ENCODE measurements at places on chromosomes 4 and X.

DNA sequence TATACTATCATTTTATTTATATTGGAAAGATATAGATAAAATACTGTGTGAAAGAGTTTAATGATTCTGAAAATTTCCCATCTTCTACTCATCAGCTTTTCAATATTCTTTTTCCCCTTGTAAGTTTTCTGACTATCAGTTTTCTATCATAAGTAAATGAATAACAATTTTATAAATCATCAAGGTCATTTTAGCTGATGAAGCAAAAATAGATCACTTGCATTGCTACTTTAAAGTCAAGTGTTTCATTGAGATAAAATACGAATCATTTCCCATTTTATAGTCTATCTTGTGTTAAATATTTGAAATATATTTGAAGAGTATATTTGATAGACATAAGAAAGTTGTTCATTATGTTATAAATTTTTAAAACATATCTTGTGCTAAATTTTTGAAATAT lies 811.0 kb upstream of the GALNTL6 start:
- no peak overlapping the region for H3K4me3 ChIP-seq
- H3K36me3 ChIP-seq, result no peaks in the 10 kb centered on the region
- no peak overlapping the region for H3K27ac ChIP-seq
- DNase-seq, result no peak

DNA sequence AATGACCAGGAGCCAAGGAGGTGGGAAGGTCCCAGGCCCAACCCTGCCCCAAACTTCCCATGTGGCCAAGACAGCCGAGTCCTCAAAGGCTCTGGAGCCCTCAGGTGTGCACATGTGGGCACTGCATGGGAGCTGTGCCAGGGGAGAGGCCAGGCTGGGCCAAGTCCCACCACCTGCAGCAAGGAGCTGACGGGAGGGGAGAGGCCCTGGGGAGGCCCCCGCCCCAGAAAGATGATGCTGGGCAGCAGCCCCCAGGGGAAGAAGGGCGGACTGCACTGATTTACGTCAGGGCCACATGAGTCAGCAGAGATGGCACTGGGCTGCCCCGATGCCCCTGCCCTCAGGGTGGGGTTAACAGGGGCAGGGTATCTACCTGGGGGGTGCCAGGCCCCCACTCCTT lies 1.4 kb downstream of the L1CAM start:
- H3K4me3 ChIP-seq, result no peak overlapping the region
- peaks cover 28% of the 10 kb centered on the region for H3K4me1 ChIP-seq
- no peak overlapping the region for H3K27ac ChIP-seq
- H3K27me3 ChIP-seq, result peaks cover 25% of the 10 kb centered on the region

DNA sequence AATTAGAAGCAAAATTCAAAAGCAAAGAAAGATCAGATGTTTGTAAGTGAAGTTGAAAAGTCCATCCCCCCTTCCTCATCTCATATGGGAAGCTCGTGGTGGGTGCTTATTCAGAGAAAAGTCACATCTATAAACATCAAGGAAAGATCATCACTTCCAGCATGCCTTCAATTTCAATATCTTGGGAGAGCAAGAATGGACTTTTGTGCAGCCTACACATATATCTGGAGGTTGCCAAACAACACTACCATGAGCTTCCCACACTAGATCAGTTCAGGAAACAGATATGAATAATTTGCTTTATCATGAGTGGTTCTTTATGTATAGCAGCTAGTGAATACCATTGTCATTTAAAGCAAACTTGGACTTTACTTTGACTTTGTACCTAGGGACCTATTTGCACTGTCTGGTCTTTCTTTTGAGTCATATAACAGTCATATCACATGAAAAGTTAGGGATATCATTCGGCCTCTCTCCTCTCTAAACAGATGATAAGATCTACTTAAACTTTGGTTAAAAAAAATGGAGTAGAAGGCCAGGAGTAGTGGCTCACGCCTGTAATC lies 5.6 kb upstream of the TBL1X start:
- peaks cover 17% of the 10 kb centered on the region for H3K4me1 ChIP-seq
- peaks cover 10% of the 10 kb centered on the region for H3K27me3 ChIP-seq
- DNase-seq, result no peak
- no peak overlapping the region for H3K4me3 ChIP-seq
- no peaks in the 10 kb centered on the region for H3K36me3 ChIP-seq
- no peak overlapping the region for H3K27ac ChIP-seq

- H3K27me3 ChIP-seq, result no peaks in the 10 kb centered on the region
- no peak overlapping the region for H3K27ac ChIP-seq
- no peak for DNase-seq
- no peaks in the 10 kb centered on the region for H3K36me3 ChIP-seq
- H3K4me1 ChIP-seq, result no peaks in the 10 kb centered on the region
Observed at GRCh38 chr4:69330345-69331047, 50.2 kb downstream of the UGT2B28 start.

- peak within 1 kb of the TSS; percentile 83 for H3K4me3 ChIP-seq
- peak; percentile 94 for DNase-seq
- H3K27ac ChIP-seq, result peak within 1 kb of the TSS; percentile 95
- peaks cover 9% of the 10 kb centered on the region for H3K36me3 ChIP-seq
Observed at GRCh38 chrX:48539345-48540027, at the start of gene TBC1D25. TBC1D25 (plus strand) TSS chrX:48539714; CDS start chrX:48539798, 84 bp downstream.

- H3K4me1 ChIP-seq, result peaks cover 33% of the 10 kb centered on the region
- H3K27me3 ChIP-seq, result no peaks in the 10 kb centered on the region
- H3K4me3 ChIP-seq, result peak overlapping the region; percentile 35
- no peak for DNase-seq
Observed at GRCh38 chrX:20463296-20464075, 196.8 kb upstream of the RPS6KA3 start.

- H3K27me3 ChIP-seq, result no peaks in the 10 kb centered on the region
- no peaks in the 10 kb centered on the region for H3K36me3 ChIP-seq
- no peak overlapping the region for H3K4me3 ChIP-seq
- H3K4me1 ChIP-seq, result peaks cover 2% of the 10 kb centered on the region
- no peak overlapping the region for H3K27ac ChIP-seq
Observed at GRCh38 chr4:139711461-139711860, 45.8 kb downstream of the MGST2 start.

DNA sequence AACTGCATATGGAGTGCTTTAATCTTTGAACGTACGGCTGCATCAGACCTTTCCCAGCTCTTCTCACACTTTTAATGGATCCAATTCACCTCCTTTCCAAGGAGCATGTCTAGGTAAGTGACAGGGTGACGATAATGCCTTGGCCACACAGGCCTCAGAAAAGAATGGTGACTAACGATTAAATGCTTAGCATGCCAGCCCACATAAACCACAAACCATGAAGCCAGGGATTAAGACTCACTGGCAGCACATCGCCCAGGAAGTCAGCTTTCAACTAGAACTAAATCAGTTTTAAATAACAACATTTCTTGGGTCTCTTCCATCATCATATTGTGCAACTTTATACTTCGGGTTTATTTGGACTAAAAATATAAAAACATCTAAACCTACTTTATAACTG lies 28.7 kb downstream of the INPP4B start:
- H3K27ac ChIP-seq, result no peak overlapping the region
- H3K4me3 ChIP-seq, result no peak overlapping the region
- H3K4me1 ChIP-seq, result peaks cover 8% of the 10 kb centered on the region
- no peaks in the 10 kb centered on the region for H3K27me3 ChIP-seq

- peaks cover 17% of the 10 kb centered on the region for H3K36me3 ChIP-seq
- no peaks in the 10 kb centered on the region for H3K4me1 ChIP-seq
- no peak overlapping the region for H3K27ac ChIP-seq
- H3K27me3 ChIP-seq, result no peaks in the 10 kb centered on the region
Observed at GRCh38 chrX:101450961-101451360, 34.3 kb upstream of the ARMCX4 start.

DNA sequence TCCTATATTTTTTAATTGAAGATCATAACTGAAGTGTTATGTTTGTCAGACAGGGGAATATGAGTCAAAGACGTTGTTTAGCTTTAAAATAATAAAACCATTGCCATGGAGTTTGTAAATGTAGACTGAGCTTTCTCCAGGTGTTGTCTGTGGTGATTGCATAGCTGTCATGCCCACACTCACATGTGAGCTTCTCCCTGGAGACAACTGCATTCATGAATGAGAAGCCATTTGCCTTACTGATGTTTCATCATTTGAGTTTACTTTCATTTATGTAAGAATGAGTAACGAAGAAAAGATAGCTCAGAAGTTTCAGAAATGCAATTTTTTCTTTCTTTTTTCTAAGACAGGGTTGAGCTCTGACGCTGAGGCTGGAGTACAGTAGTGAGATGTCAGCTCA lies 339.1 kb downstream of the GALNTL6 start:
- H3K36me3 ChIP-seq, result no peaks in the 10 kb centered on the region
- H3K4me3 ChIP-seq, result no peak overlapping the region
- DNase-seq, result no peak
- no peaks in the 10 kb centered on the region for H3K27me3 ChIP-seq
- H3K4me1 ChIP-seq, result no peaks in the 10 kb centered on the region

Data from stimulated activated naive B cell treated with anti-CD40 and anti-IgM and Interleukin-4, amounts not matched to agents 10 μg/mL and 1 μg/mL and 100 μg/mL, for 72 hours (primary cell).